ENCODE measurements at places on chromosomes 2 and 18. TPM values are rescaled to one million over a fixed set of nuclear protein-coding genes. Genes with fewer than 3 reads are reported as not detected.

The MFF gene
- total RNA-seq = 95.1 TPM

The COLEC11 gene
- 2.6 TPM for total RNA-seq

The SERPINB3 gene
- total RNA-seq = not detected

The SLC9A4 gene
- 12.9 TPM for total RNA-seq

The AQP12A gene
- not detected for total RNA-seq

The CD8B gene
- total RNA-seq = 0.88 TPM

The ALK gene
- total RNA-seq = 0.29 TPM

The FKBP1B gene
- 5.9 TPM for total RNA-seq

The PRKAG3 gene
- total RNA-seq = 5.0 TPM

The CDKL4 gene
- 2.6 TPM for total RNA-seq

The SH3BP4 gene
- total RNA-seq = 47.8 TPM

The CCT4 gene
- 150 TPM for total RNA-seq

The SCYGR6 gene
- total RNA-seq = not detected

The C2orf92 gene
- total RNA-seq = 8.4 TPM

The SP140L gene
- total RNA-seq = 11.3 TPM

The PDE1A gene
- 23.6 TPM for total RNA-seq

The RNU2-63P gene
- 29.7 TPM for total RNA-seq

The HRH4 gene
- total RNA-seq = 0.23 TPM

The KLHL30 gene
- total RNA-seq = 8.3 TPM
